SK-N-SH (cell line): ENCODE measurements at places on chromosomes 4 and X.
A peak's percentile ranks its signal among the peaks of the same experiment; 100 is the strongest.

DNA sequence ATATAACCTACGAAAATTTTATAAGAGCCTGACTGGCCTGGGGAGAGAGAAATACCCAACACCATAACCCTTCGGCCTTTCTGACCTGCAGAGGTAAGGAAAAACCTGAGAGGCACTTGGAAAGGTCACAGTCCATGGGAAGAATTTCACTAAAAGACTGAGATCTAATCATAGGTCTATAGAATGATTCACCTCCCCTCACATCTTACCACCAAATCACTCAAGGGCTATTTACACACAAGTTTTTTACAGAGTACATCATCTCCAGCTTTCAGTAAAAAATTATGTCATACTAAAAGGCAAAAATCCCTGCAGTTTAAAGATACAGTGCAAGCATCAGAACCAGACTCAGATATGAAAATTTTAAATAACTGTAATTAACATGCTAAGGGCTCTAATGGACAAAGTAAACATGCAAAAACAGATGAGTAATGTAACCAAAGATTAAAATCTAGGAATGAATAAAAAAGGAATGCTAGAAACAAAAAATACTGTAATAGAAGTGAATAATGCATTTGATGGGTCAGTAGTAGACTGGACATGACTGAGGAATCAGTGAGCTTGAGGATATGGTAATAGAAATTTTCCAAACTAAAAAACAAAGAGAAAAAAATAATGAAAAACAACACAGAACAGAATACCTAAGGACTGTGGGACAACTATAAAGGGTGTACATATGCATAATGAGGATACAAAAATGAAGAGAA is 32.1 kb upstream of the SLC16A2 start:
- DNase-seq = no peak

- no peak for DNase-seq
These were observed 311.4 kb downstream of the RAPGEF2 start for GRCh38 chr4:159414305-159414704.

DNA sequence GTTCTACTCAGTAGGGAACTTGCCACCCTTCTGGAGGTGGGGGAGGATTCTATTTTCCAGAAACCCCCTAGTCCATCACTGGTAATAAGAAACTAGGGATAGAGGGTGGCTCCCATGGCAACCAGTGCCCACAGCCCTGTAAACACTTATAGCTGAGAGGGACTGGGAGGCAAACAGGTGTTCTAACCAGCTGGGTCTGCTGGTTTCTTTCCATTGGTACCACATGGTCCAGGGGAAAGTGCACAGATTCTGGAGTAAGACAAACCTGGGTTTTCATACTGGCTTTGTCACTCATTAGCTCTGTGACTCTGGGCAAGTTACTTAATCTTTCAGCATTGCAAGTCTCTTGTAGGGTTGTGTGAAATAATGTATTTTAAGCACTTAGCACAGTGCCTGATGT is 26.9 kb downstream of the IGSF1 start:
- DNase-seq = no peak

- no peak for DNase-seq
These were observed 789.3 kb downstream of the IL1RAPL1 start for GRCh38 chrX:29376584-29376983.

GRCh38 chr4:145618210-145618931 is 814 bp upstream of the MMAA start:
- peak; percentile 29 for DNase-seq

DNA sequence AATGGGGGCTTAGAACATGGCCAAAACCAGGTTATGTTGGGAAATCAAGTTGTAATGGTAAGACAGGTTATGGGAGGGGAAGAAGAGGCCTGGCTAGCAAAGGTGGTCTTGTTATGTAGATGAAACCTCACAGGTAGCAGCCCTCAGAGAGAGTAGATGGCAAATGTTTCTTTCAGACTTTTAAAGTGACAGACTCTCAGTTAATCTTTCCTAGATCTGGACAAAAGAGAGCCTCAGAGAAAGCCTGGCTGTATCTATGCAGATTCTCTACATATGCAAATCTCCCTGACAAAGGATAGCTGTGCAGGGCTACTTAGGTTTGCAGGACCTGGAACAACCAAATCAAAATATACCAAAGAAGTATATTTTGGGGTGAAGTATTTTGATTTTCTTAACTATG is 284.1 kb upstream of the AMOT start:
- no peak for DNase-seq

- DNase-seq = no peak
These were observed 137.8 kb upstream of the TENM3 start for GRCh38 chr4:182105416-182105815.

DNA sequence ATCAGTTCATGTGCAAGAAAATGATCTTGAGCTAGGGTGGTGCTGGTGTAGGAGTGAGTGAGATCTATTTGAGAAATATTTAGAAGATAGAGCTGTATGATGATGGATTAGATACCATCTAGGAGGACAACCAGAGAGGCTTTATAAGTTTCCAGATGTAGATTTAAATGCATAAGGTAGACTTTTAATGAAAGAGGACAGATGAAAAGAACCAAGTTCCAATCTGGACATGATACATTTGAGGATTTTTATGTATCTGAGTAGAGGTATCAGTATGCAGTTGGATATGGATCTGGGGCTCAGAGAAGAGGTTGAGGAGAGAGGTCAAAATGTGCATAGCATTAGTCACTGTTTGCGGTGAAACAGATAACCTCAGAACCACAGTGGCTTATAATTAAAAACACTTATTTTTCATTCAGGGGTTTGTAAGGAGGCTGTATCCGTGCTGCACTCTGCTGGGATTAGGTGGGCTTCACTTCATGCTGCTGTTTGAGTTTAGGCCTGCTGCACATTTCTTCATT is 348.7 kb downstream of the BMPR1B start:
- DNase-seq = no peak

DNA sequence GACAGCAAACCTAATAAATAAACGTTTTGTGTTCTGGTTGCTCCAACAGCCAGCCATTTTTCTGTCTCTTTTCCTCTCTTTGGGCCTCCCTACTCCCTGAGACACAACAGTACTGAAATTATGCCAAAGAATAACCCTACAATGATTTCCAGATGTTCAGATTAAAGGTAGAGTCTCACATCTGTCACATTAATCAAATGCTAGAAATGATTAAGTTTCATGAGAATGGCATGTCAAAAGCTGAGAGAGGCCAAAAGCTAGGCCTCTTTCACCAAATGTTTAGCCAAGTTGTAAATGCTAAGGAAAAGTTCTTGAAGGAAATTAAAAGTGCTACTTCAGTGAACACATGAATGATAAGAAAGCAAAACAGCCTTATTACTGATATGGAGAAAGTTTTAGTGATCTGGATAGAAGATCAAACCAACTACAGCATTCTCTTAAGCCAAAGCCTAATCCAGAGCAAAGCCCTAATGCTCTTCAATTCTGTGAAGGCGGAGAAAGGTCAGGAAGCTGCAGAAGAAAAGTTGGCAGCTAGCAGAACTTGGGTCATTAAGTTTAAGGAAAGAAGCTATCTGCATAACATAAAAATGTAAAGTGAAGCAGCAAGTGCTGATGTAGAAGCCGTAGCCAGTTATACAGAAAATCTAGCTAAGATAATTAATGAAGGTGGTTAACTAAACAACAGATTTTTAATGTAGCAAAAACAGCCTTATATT is 182.1 kb upstream of the NUDT6 start:
- no peak for DNase-seq

- no peak for DNase-seq
These were observed 147.9 kb downstream of the CHIC2 start for GRCh38 chr4:53916431-53916889.

DNA sequence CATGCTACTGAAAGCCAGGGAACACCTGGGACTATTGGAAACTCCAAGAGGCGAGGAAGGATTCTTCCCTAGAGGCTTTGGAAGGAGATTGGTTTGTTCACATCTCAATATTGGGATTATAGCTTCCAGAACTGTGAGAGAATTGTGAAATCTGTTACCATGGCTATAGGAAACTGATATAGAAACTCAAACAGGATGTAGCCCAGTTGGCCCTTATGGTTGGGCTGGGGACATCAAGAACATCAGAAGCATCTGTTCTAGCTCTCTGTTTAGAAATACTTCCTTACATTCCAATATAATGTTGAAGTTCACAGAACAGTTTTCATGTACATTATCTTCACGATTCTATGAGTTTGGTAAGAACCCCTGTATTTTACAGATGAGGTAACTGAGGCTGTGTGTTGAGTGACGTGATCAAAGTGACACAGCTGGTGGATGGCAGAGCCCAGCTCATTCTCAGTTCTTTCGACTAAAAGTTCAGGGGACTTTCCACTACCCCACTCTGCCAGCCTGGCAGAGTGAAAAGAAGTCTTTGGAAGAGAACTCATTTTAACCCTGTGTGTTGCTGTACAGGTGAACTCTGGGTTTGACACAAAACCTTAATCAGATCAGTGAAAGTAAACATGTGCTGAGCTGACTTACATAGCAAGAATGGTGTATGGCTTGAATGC is 183.0 kb downstream of the GBA3 start:
- no peak for DNase-seq

DNA sequence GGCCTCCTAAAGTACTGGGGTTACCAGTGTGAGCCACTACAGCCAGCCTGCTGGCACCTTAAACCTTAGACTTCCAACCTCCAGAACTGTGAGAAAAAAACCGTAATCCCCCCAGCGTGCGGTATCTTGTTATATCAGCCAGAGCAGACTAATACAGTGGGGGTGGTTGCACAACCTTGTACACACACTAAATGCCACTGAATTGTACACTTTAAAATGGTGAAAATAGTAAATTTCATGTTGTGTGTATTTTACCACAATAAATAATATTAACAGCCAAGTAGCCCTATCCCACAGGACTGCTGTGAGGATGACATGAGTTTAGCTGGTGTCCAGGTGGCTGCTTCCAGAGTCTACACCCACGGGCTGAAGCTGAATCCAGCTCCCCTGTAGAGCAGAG is 38.8 kb downstream of the ZBTB49 start:
- DNase-seq = no peak

DNA sequence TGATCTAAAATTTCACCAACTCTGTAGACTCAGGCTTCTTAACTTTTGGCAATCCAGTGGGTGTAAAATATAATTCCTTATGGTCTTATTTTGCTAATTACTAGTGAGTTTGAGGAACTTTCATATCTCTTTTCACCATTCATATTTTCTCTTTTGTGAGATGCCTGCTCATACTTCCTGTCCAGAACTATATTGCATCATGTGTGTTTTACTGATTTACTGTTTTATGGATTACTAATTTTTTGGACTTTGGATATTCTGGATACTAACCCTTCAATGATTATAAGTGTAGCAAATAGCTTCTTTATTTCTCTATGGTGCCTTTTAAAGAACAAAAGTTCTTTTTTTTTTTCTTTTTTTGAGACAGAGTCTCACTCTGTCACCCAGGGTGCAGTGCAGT is 20.6 kb downstream of the GSX2 start:
- DNase-seq = no peak

GRCh38 chr4:145743641-145744040 is 63.7 kb downstream of the C4orf51 start:
- no peak for DNase-seq

DNA sequence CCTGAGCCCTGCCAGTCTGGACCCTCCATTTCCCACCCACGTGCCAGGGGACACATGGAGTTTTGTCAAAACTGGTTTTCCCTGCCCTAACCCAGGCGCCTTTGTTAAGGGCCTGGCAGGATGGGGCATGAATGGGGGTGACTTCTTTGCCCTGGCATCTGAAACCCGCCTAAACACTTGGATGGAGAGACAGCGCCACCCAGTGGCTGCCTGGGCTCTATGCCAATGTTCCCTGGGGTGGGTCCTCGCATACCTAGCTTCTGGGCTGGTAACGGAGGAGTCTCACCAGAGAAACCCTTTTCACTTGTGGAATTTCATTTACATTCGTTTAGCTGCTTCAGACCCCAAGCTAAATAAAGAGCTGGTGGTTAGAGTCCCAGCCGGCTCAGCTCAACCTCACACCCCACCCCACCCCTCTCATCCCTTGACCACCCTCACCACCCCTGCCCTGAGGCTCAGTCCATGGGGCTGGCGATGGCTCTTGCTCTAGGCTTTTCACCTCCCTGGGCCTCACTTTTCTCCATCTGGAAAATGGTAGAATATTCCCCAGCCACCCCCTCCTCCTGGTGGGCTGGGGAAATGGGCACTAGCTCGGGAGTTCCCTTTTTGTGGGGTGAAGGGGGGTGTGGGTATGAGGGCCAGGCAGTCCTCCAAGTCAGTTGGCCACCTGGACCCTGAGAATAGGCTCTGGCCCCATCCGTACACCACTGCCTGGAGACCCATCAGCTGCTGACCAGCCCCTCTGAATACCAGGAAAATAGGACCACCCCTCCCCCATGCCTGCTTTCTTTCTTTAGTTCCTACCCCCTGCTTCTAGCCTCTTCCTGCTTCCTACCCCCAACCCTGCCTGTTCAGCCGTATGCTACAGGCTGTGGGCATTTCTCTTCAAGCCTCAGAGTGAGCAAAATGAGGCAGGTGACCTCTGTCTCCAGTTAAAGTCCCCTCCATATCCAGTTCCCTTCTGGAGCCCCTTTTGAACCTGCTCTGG is 57.1 kb upstream of the PJA1 start:
- DNase-seq = peak; percentile 90

GRCh38 chrX:18883961-18884765 is 99.8 kb downstream of the PHKA2 start:
- DNase-seq = no peak

DNA sequence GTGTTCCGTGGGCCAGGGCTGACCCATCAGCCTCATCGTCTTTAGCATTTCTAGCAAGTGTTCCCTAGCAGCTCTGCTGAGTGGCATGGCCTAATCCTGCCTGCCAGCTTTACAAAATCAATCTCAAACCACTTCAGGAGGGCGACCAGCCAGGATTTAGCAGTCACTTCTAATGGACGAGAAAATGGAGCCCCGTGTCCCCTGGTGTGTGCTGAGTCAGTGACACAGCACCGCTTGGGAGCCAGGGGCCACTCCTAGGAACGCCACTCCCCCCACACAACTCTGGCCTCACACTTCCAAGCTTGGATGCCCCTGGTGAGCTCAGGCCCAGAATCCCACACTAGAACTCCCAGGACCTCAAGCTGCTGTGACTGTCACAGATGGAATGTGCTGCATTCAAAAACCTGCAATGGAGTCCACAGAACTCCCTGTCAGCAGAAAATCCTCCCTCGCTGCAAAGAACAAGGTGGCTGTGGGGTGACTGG is 311.2 kb upstream of the GATB start:
- no peak for DNase-seq

GRCh38 chr4:75717408-75717807 is 7.0 kb upstream of the USO1 start:
- no peak for DNase-seq
